Left renal cortex interstitium (tissue), 4 donors: ENCODE measurements at places on chromosomes 6 and 20. TPM values are rescaled to one million over a fixed set of nuclear protein-coding genes. Genes with fewer than 3 reads are reported as not detected.

FHL5 gene
- 0.43 TPM for polyA plus RNA-seq

GSTA2 gene
- 0.19 TPM for polyA plus RNA-seq

- DNase-seq = no peak
Observed at GRCh38 chr6:51292659-51293058, 474.0 kb downstream of the TFAP2B start.

- no peak for DNase-seq
Observed at GRCh38 chr20:17762243-17762872, 62.6 kb downstream of the BANF2 start.

DNA sequence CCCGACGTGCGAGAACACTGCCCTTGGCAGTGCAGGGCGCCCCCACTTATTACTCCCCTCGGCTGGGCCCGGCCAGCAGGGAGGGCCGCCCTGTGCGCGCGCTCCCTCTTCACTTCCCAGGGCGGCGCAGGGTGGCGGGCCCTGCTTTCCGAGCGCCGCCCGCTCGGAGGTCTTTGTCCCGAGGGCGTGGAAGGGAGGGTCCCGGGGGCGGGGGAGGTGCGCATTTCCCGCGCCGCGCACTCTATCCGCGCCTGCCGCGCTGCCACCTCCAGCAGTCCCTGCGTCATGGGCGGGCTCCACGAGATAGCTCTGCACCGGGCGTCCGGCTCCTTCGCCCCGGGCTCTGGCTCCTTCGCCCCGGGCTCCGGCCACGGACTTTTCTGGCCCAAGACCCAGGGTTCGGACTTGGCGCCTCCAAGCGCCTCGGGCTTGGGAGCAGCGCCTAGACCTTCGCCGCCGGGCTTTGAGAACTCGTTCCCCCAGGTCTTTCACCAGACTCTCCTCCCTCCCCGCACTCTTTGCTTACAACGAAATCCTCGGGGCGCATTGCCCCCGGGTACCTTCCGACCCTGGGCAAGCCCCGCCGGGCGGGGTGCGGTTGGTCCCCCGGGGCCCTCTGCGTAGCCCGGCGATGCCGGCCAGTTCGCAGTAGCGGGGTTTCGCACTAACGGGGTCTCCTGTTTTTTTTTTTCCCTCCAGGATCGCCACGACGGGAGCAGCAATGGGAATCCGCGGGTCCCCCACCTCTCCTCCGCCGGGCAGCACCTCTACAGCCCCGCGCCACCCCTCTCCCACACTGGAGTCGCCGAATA lies 1.6 kb downstream of the TFAP2C start:
- no peak for DNase-seq
